Prostate gland (tissue), 2 donors: ENCODE measurements at places on chromosomes 12 and 14.

GRCh38 chr14:49164074-49164473 is 422.1 kb downstream of the RPS29 start:
- DNase-seq, result no peak
- no peak overlapping the region for H3K4me3 ChIP-seq
- no peaks in the 10 kb centered on the region for H3K36me3 ChIP-seq
- H3K27me3 ChIP-seq, result no peaks in the 10 kb centered on the region

- H3K4me1 ChIP-seq, result no peaks in the 10 kb centered on the region
- no peaks in the 10 kb centered on the region for H3K36me3 ChIP-seq
- DNase-seq, result no peak
- no peak overlapping the region for H3K4me3 ChIP-seq
- H3K27me3 ChIP-seq, result no peaks in the 10 kb centered on the region
These were observed 25.9 kb upstream of the PRKD1 start for GRCh38 chr14:29953501-29953900.

DNA sequence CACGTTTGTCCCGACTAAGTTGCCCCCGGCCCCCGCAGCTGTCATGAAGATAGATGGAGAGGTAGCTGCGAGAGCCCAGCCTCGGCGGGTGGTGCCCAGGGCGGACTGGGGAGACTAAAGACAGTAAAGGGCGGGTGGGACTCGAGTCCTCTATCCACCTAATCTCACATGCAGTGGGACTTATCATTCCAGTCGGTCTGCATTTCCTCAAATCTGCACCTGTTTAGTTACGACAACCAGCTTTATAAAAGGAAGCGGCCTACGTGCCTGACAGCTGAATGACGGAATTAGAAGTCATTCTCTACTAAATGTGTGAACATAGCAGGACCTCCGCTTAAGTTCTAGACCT is 109.8 kb upstream of the EGLN3 start:
- no peaks in the 10 kb centered on the region for H3K36me3 ChIP-seq
- no peaks in the 10 kb centered on the region for H3K4me1 ChIP-seq
- H3K4me3 ChIP-seq, result peak overlapping the region; percentile 53
- H3K27ac ChIP-seq, result peak overlapping the region; percentile 76

DNA sequence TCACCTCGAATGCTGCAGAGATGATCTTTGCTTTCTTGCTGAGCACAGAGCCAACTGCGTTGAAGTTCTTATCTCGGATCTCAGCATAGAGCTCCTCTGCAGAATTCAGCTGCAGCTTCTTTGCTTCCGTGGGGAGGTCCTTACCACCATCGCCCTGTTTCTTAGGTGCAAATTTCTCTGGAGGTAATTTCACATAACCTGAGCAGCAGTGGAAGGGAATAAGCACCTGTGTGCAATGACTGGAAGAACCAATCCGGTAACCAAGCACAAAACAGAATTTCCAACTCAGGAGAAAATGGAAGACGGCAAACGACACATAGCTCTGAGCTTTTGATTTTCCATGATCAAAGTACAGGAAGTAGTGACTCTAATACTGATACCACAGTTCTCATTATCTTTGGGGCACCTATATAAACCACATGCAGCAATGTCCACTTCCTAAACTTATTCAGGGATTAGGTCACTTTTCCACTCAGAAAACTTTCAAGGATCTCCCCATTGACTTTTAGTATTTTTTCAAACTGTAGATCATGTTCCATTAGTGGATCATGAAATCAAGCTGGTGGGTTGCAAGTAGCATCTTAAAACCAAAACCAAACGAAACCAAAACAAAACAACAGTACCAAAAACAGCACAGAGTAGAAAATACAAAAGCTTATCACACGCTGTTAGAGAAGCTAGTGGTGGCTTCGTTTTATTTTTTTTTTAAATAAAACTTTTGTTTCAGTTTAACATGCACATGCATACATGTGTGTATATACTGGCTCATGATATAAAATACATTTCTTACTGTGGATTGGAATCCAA is 18.9 kb upstream of the DIABLO start:
- no peak overlapping the region for H3K27ac ChIP-seq
- no peaks in the 10 kb centered on the region for H3K27me3 ChIP-seq
- no peaks in the 10 kb centered on the region for H3K36me3 ChIP-seq
- H3K4me3 ChIP-seq, result no peak overlapping the region
- no peaks in the 10 kb centered on the region for H3K4me1 ChIP-seq

DNA sequence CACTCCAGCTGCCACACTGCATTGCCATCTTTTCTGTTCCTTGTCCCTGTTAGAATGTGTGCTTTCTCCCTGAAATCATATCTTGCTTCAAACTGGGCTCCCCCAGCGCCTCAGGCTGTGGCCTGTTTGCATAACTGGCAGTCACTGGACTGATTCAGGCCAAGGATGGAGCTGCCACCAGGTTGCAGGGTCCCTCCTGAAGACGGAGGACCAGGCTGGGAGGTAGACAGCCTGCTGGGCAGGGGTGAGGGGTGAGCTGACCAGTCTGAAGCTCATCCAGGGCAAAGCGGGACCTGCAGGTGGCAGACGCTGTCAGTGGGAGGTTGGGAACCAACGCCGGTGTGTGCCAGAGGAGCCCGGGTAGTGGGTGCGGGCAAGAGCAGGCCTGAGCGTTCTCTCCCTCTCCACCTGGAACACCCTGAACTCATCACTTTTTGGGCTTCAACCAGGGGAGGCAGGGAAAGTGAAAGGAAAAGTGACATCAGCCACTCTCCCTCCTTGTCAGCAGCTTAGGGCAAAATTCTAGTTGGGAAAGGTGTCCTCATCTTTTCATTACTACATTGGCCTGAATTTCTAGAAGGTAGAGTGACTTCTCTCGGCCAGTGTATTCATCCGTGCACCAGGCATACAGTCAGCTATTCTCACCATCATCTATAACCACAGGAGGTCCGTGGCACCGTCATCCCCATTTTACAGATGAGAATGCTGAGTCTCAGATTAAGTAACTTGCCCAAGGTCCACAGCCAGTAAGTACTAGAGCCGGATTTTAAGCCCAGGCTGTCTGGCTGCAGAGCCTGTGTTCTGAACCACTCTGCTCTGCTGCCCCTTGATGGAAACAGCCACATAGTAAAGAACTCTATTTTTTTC is 219.1 kb downstream of the SLC41A2 start:
- H3K36me3 ChIP-seq, result no peaks in the 10 kb centered on the region
- no peaks in the 10 kb centered on the region for H3K27me3 ChIP-seq
- no peak for DNase-seq
- H3K27ac ChIP-seq, result no peak overlapping the region
- no peak overlapping the region for H3K4me3 ChIP-seq

DNA sequence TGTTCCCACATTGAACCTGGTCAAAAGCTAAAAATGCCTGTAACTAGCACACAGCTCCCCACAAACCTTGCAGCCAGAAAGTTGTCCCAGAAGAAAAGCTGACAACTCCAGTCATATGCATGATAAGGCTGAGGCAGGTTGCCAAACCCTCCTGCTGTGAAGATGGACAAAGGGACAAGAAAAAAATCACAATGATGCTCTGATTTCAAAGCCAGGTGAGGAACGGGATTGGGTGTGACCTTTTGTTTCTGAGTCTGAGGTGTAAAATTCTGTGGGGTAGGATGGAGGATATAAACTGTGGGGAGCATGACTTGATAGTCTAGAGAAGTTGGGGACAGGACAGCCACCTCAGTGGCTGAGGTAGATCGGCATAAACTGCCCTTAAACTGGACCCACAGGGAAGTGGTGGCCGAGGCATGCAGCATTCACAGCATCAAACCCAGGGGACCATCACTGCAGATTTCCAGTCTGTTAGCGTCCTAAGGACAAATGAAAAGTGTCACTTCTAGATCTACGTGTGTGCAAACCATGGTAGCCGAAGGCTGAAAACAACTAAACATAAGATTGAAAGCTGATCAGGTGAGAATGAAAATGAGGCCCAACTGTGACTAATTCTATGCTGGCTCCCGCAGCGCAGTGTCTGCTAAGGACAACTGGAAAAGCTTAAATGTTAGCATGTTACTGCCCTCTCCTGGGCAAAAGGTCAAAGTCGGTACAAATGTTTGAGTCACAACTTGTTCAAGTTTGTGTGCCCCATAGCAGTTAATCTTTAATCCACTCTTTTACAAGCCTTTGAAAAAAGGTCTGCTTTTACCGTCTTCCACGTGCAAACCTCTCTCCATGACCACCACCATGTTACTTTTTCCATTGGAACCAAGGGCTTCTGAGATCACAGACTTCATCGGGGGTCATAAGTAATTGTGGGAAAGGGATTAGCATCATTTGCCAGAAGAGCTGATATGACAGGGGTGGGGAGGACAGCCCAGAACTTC is 39.8 kb downstream of the GRIN2B start:
- H3K36me3 ChIP-seq, result no peaks in the 10 kb centered on the region
- no peak overlapping the region for H3K4me3 ChIP-seq
- H3K27me3 ChIP-seq, result no peaks in the 10 kb centered on the region
- no peaks in the 10 kb centered on the region for H3K4me1 ChIP-seq
- DNase-seq, result no peak
- H3K27ac ChIP-seq, result no peak overlapping the region

GRCh38 chr14:43671716-43672485 is 835.2 kb downstream of the FSCB start:
- DNase-seq, result no peak
- no peaks in the 10 kb centered on the region for H3K36me3 ChIP-seq
- no peak overlapping the region for H3K4me3 ChIP-seq
- no peak overlapping the region for H3K27ac ChIP-seq
- H3K27me3 ChIP-seq, result no peaks in the 10 kb centered on the region
- no peaks in the 10 kb centered on the region for H3K4me1 ChIP-seq

- no peak for DNase-seq
- H3K27ac ChIP-seq, result no peak overlapping the region
- H3K27me3 ChIP-seq, result no peaks in the 10 kb centered on the region
- H3K4me3 ChIP-seq, result no peak overlapping the region
- no peaks in the 10 kb centered on the region for H3K36me3 ChIP-seq
These were observed 67.6 kb upstream of the AP4S1 start for GRCh38 chr14:30957813-30958370.

- DNase-seq, result no peak
- no peak overlapping the region for H3K4me3 ChIP-seq
- peak overlapping the region; percentile 69 for H3K27ac ChIP-seq
- H3K27me3 ChIP-seq, result no peaks in the 10 kb centered on the region
These were observed 15.1 kb downstream of the APPL2 start for GRCh38 chr12:105220929-105221290.
